Peyer's patch (tissue), 4 donors: ENCODE measurements at places on chromosomes 3 and 15.
A peak's percentile ranks its signal among the peaks of the same experiment; 100 is the strongest.

DNA sequence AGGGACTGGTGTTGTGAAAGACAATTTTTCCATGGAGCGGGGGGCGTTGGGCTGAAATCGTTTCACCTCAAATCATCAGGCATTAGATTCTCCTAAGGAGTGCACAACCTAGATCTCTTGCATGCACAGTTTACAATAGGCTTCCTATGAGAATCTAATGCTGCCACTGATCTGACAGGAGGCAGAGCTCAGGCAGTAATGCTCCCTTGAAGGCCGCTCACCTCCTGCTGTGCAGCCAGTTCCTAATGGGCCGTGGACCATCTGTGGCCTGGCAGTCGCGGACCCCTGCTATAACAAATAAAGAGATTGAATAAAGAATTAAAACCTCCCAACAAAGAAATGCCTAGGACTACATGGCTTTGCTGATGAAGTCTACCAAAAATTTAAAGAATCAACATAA is 25.3 kb upstream of the ANKRD28 start:
- DNase-seq = no peak

DNA sequence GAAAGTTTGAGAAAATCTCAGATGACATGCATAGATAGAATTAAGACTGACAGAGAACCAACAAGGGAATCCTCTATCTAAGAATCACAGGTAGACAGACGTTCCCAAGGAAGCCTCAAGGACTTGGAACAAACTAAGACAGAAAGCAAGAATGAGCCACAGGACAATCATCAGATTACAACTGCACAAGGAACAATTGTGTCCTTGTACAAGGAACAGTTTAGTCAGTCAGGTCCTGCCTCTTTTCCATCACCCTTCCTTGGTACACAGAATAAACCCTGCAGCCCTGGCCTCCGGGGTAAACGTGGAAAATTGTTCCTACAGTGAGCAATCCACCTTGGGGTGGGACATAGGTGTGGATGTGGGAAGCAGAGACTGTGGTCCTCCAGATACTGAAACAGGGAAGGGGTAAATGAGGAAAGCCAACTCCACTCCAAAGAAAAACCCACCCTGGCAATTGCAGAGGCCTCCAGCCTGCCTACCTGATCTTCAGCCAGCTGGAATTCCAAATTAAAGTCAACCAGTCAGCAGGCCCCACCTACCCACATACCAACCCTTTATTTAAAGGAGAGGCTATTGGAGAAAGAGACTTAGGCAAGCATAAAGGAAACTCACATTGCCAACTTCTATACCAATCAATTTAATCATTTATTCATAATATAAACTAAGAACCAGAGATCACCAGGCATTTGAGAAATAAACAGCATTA is 73.4 kb downstream of the ULK4 start:
- no peak for DNase-seq

GRCh38 chr15:82532991-82533481 is 7.2 kb downstream of the RPS17 start:
- DNase-seq = no peak

DNA sequence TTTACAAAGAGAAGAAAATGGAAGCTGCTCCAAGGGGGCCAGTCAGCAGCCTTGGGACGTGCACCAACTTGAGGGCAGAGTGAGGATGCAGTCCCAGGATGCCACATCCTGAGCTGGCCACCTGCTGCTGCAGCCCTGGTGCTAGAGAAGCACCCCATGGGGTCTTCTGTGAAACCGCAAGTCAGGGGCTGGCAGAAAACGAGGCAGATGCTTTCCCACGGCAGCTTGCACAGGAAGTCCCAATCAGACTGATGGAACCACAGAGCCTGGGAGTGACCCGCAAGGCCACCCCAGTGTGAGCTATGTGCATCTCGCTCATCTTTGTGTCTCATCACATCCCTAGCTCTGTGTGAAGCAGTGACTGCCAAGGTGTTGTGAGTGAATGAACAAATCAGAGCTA is 76.5 kb downstream of the NUP210 start:
- no peak for DNase-seq

- no peak for DNase-seq
Measured at GRCh38 chr3:105762749-105763658, 105.8 kb downstream of the CBLB start.

DNA sequence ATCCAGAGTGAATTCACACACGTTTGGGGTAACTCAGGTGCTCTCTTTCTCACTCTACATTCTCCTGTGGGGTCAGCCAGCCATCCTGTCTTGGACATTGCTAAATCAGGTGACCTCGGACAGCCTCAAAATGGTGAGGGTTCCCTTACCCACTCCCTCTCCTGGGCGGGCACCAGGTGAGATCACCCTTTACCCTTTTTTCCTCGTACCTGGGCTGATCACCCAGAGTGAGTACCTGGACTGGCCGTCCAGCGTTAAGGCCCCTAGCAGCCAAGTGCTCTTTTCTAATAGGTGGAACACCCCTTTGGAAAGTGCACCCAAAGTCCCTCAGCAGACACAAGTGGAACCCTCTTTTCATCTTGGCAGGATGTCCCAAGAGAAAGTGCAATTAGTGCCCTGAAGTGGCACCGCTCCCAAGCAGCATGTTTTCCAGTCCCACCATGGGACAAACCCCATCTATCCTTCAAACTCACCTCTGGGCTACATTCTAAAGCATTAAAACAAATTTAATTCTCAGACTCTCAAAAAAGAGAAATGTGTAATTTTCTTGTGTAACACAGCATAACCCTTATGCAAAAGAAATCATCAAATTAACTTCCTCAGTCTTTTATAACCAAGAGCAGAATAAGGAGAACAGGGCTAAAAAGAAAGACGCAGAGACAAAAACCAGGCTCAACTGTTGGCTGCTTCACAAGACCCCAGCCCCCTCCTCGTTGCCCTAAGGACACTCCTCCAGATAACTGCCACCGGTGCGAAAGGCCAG is 20.7 kb downstream of the TRANK1 start:
- DNase-seq = no peak

GRCh38 chr3:143295201-143296080 is 175.9 kb downstream of the CHST2 start:
- no peak for DNase-seq

DNA sequence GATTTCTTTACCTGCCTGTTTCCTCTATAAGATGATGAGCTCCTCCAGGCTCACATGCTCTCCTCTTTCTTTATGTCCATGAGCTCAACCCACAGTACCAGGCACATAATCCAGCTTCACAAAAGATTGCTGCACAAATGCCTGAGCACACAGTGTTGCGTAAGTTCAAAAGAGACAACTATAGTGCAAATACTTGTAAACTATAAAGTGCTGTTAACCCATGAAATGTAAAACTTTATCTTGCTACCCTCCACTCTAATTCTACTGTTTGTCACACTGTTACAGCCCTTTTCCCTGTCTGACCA is 101.0 kb upstream of the LPP start:
- DNase-seq = no peak

DNA sequence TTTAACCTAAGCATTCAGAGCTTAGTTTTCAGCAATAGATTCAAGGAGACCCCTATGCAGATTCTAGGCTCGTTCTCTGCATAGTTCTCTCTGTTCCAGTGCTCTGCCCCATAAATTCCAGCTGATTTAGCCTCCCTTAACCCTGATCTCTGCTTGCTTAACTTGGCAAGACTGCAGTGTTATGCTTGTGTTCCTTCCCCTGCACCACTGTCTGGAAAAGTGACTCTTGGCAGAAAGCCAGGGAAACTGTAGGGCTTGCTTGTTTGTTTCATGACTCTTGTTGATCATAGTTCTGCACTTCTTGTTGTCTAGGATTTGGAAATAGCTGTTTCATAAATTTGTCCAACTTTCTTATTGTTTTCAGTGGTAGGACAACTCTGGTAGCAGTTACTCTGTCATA is 40.1 kb downstream of the ANAPC13 start:
- DNase-seq = no peak

GRCh38 chr3:55471084-55471483 is 16.0 kb downstream of the WNT5A start:
- DNase-seq = no peak

GRCh38 chr15:68725736-68726135 is 95.0 kb downstream of the ANP32A start:
- no peak for DNase-seq

DNA sequence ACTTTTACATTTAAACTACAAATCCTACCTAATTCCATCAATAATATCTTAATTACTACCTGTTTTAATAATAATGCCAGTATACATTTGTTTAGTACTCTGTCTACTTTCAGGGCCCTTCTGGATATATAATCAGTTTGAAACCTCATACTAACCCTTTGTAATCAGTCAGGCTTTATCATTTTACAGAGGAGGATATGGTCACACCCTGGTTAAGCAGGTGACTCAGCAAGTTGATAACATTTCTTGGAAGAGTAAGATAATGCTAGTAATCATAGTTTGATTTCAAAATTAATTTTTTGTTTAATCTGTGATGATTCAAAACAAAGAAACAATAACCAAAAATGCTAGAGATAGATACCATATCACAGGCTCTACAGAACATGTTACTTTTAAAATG is 208.2 kb upstream of the MANF start:
- DNase-seq = no peak

GRCh38 chr15:63718590-63719035 is 115.1 kb downstream of the HERC1 start:
- no peak for DNase-seq

DNA sequence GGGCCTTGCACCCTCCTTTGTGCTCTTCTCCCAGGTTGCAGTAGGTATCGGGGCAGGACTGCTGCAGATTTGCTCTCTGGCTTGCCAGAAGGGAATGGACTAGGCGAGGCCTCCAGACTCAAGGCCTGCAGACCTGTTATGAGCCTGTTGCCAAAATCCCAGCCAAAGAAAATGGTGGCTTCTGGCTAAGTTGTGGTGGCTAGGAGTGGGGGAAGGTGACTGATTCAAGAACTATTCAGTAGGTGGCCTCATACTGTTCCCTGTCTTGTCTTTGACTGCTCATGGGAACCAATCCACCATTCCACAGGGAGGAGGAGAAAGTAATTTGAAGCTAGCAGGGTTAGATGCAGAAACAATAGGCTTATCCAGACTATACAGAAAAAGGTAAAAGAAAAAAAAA is 380.4 kb upstream of the PROK2 start:
- no peak for DNase-seq

- no peak for DNase-seq
Measured at GRCh38 chr3:130669740-130670139, 76.9 kb downstream of the PIK3R4 start.

GRCh38 chr15:101269479-101270223 is 7.6 kb downstream of the SELENOS start:
- DNase-seq = no peak

DNA sequence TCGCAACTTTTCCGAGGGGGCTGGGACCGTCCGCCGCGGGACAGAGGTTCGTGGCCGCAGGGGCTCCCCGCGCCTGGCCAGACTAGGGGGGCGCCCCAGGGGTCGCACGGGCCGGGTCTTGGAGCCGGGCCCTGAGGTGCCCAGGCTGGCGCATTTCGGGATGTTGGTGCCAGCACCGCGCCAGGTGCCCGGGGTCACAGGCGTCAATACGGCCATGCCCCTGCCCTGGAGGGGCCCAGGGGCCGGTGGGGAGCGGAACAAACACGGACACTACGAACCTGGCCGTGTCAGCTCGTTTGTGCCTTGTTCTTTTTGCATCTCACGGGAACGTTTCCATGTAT is 366 bp downstream of the TM6SF1 start:
- no peak for DNase-seq

- no peak for DNase-seq
Measured at GRCh38 chr3:36147934-36148558, 232.3 kb upstream of the STAC start.

DNA sequence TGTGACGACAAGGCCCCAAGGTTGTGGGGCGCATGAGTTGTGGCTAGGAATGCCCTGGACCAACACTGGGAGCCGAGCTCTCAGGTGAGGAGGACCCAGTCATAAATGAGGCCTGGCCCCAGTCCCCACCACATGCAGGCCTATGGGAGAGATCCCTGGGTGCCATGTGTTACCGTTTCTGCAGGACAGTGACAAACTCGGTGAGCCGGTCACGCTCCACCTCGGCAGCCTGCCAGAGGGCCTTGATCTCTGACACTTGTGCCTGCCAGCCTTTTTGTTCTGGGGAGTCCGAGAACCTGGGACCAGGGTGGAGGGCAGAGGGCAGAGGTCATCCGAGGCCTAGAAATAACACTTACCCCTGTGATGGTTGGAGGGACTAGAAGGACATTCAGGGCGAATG is 27.7 kb upstream of the HHATL start:
- DNase-seq = peak; percentile 36

DNA sequence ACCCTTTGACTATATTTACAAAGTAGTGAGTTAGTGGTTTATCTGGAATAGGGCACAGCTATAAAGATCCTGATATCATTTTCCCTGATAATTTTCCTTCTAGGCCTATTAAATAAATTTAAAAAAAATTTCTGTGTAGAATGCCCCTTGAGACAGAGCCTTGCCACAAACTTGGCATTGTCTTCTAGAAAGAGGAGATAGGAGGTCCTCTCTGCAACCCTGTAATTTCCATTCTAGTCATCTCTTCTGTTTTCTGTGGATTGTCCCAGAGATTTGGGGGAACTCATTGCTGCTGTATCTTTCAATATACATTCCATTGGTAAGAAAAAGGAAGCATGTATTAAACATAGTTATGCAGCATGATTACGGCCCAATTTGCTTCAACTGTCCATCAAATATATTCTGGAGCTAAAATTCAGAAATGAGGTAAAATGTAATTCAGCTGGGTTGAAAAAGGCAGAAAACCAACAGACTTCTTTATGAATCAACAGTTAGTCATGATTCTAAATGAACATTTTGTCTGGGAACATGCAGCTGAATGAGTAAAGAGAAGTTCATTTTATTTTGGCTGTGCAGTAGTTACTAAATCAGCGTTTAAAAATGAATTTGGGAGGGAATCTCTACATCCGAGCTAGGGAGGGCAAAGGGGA is 401.1 kb downstream of the NAALADL2 start:
- no peak for DNase-seq

GRCh38 chr3:111072031-111072921 is 660 bp downstream of the NECTIN3 start:
- peak; percentile 63 for DNase-seq

DNA sequence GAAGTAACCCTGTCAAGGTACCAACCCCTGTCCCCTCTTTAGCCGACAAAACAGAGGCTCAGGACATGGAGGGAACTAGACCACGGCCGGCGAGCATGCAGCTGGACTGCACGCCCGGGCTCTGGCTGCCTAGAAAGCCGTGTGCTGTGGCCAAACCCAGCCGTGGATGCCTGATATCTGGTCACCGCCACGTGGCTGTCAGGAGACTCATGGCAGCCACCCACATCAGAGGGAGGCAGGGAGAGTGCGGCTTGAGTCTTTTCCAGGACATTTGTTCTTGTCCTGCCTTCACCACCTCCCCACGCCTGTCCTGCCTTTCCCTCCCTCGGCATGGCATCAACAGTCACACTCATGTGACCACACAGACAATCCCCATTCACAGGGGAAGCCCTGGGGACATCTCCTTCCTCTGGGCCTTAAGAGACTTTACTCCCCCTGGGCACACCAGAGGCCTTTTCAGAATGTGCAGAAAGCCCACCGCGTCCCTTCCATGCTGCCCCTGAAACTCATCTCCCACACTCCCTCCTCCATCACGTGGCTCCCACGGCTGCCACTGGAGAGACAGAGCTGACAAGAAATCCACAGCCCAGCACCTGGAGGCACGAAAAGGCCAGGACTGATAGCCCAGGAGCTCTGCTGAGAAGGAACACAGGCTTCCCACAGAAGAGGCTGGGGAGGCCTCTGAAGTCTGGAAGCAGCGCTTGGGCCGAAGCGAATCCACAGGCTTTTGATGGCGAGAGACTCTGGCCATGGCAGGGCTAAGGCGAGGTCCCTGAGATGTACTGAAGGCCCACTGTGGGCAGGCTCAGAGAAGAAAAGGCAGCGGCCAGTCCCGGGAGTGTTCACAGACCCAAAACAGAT is 71.2 kb upstream of the IQSEC1 start:
- peak; percentile 23 for DNase-seq

- no peak for DNase-seq
Measured at GRCh38 chr3:148998297-148998696, 7.0 kb downstream of the GYG1 start.
